ENCODE measurements at places on chromosomes 4 and X.

- no peak for DNase-seq
Measured at GRCh38 chr4:55884093-55884850, 30.8 kb downstream of the EXOC1 start.

GRCh38 chr4:105634402-105635080 is 73.9 kb downstream of the INTS12 start:
- no peak for DNase-seq

DNA sequence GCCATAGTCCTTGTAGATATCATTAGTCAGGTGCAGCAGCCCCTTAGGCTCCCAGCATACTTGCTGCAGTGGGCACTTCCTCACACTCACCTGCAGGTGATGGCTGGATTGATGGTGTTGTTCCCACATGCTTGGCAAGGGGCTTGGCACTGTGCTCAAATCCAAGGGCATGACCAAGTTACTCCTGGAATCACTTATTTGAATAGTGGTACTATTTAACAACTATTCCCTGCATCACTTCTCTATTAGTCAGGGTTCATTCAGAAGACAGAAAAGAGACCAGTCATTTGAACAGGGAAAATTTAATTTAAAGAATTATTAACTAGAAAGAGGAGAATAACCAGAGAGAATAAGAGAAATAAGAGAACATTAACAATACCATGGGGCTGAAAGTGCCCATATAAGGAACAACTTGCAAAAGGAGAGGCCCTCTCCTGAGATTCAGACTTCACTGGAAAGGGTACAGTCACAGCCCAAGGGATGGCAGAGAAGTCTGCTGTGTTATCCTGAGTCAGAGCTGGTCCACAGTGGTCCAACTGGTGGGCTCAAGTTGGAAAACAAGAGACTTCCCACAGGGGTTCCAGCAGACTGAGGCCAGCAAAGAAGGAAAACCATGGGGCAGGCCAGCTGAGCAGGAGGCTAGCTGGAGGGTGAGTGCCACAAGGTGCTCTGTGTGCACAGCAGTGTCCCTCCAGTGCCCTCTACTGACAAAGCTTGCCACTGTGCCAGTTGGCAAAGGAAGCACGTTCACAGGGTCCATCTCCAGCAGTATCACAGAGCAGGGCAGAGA is 9.8 kb downstream of the SPP1 start:
- DNase-seq: peak; percentile 37

DNA sequence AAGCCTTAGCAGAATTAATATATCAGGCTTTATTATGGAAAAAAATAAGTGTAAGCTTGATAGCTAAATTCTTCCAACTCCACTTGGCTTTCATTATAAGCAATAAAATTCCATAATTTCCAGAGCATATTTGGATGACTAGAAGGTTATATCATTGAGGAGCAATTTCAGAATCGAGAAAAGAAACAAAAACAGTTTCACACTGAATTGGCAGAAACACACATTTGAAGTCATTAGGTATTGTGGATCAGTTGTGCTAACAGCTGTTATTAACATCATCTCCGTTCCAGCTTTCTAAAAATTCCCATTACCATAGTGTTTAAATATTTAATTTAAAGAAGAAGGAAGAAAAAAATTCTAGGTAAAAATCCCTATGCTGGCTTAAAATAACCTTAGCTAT is 92.6 kb downstream of the ANTXR2 start:
- DNase-seq: no peak

DNA sequence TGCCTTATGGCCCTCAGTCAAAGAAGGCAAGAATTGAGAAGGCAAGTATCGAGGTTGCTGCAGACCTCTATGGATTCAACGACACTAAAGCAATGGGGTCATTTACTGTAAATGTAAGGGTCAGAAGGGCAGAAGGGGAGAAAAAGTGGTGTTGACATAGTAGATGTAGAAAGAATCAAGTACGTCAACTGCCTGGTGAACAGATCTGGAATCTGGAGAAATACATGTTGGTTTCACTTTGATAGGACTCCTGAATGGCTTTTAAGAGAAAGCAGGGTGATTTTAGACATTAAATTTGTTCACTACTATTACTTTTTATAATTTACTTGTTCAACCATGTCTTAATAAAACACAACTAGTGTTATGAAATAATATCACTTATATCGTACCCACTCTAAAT is 81.3 kb upstream of the FSTL5 start:
- no peak for DNase-seq
